ENCODE measurements at places on chromosomes 3 and 15.

DNA sequence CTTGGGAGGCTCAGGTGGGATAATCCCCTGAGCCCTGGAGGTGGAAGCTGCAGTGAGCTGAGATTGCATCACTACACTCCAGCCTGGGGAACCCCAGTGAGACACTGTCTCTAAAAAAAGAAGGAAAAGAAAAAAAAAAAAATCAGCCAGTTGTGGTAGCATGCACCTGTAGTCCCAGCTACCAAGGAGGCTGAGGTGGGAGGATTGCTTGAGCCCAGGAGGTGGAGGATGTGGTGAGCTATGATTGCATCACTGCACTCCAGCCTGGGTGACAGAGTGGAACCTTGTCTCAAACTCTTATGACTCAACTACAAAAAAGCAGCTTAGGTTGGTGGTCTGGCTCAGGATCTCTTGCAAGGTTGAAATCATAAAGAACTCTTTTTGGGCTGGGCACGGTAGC lies 19.3 kb upstream of the GPX1 start:
- no peak for DNase-seq

- DNase-seq, result peak; percentile 38
Measured at GRCh38 chr3:190514413-190515153, 698 bp downstream of the IL1RAP start.

DNA sequence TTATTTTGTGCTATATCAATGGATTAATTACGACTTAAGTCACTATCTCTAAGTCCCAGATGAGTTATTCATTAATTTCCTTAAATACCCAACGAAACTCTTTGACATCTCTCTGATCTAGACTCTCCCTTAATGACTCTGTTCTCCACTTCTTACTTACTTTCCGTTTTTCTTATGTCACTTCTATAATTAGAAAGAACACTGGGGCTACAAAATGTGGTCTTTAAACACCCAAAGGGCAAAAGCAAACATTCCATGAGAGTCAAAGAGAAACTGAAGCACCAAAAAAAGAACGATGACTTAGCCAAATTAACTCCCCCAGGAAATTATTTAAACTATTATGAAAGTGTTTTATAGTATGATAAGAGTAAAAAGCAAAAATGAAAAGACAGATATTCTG lies 166.4 kb upstream of the UBE2E2 start:
- no peak for DNase-seq

DNA sequence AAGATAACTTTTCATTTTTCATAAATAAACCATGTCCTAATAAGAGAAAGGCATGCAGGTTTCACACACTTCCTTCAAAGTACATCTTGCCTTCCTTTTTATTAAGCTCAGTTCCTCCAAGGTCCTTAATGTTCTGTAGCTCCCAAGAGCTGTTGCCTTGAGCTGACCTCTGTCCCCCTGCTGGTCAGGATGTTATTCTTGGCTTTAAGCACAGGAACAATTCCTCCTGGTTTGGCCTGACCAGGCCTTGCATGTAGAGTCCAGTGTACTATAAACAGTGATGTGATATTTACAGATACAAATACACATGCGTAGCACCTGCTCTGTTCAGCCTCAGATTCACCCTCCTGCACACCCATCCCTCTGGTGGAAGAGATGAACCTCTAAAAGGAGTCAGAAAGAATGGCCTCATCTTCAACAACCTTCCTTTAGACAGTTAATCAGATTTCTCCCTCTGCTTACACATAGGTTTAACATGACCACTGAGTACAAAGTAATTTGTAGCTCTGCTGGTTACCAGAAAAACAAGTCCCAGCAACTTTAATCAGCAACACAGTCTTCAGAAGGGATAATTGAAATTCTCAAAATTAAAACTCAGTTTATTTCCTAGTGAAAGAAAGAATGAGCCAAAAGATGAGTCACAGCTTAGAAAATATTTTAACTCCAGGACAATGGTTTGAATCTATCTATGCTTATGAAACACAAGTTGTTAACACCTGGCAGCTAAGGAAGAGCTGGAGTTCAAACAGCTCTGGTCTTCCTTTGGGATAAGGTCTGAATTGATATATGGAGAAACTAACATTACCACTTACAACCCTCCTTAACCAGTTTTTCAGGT lies 46.5 kb downstream of the PTPN9 start:
- DNase-seq, result no peak

DNA sequence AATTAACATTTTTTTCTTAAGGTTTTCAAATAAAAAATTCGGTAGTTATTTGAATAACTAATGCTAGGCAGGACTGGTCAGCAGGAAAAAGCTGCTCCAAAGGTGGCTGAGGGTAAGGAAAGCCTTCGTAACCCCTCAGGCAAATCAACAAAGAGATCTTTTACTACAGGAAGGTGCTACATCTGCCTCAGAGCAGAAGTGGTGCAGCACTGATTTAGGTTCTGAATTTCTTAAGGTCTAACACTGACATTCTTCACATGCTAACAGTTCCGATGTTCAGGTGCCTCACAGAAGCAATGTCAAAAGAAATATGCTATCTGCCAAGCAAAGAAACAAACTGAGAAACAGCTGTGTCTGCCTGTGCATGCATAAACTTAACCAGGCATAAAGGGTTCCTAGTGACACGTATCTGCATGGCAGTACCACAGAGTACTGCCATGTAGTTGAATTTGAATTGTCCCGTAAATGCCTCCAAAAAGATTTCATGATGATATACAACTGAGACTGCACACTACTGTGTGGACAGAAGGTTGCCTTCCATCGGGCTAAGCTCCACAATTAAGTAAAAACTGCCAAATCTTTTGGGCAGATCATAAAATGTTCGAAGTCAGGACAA lies 275.0 kb upstream of the NSMCE3 start:
- DNase-seq, result no peak

GRCh38 chr3:70748593-70748992 lies 436.2 kb upstream of the MDFIC2 start:
- no peak for DNase-seq

- DNase-seq, result no peak
Measured at GRCh38 chr3:37646865-37647264, 214.8 kb upstream of the CTDSPL start.

DNA sequence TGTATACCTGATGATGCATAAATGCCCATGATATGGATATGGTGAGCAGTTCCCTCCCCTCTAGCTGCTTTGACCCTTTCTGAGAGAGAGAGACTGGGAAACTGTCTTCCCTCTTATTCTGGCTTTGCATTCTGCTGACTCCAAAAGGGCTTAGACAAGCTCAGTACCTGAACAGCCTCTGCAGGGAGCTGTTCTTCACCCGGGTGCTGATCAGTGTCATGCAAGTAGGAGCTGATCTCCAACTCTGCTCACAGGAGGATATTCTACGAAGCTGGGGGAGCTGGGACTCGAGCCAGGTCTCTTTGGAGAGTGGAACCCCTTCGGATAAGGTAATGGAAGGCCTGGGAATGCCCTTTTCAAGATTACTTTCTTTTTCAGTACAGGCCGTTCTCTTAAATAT lies 237.1 kb downstream of the RYR3 start:
- no peak for DNase-seq

GRCh38 chr15:77627067-77627466 lies 5.6 kb downstream of the LINGO1 start:
- no peak for DNase-seq

- DNase-seq, result no peak
Measured at GRCh38 chr3:138184994-138185393, 2.1 kb upstream of the ARMC8 start.

DNA sequence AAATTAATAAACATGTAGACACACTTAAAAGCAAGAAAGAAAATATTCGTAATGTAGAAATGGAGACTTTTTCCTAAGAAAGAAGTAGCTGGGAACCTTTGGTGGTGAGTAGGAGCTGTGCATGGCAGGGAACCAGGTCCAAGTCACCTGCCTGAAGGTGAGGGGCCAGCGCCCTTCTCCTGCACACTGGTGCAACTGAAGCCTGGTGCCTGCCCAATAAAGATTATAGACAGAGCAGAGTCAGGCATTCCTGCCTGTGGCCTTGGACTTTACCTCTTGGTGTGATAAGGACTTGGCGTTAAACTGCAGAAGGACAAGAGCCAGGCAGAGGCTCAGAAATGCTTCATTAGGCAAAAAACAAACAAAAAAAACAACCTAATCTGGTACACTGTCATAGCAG lies 14.2 kb downstream of the CFAP91 start:
- DNase-seq, result no peak

GRCh38 chr15:89175617-89176191 lies 45.7 kb downstream of the RLBP1 start:
- DNase-seq, result no peak

- DNase-seq, result no peak
Measured at GRCh38 chr15:64581408-64581761, 121.0 kb downstream of the ZNF609 start.

- DNase-seq, result no peak
Measured at GRCh38 chr3:196063456-196063855, 18.4 kb downstream of the TFRC start.

DNA sequence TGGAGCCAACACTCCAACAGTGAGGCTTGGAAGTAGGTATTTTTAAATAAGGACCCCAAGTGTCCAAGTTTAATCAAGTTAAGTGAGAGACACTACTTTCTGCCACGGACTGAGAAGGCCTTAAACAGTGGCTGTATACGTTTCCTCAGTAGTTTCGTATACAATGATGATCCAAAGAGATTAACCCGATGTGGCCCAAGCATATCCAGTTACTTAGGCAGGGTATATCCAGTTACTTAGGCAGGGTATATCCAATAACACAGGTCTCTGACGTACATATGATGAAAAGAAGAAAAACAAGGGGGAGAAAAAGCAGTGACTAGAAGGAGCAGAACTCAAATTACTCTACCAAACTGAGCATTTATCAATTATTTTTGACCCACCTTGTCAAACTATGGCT lies 591.4 kb downstream of the FOXP1 start:
- DNase-seq, result no peak

DNA sequence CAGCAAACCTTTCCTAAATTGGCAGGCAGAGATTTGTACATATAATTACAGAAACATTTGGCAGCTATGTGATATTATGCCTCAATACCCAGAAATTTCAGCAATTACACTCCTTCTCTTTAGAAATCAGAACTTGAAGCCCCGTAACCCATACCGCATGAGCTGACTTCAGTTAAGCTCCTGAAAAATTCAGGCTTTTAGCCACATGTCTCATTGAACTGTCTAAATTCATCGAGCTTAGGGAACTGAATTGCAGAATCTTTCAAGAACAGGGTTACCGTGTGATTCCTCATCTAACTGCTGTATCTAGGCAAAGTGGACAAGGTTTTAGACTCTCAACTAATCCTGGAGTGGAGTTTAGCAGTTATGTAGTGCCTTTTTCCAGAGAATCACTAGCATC lies 333.0 kb downstream of the EPHA3 start:
- DNase-seq, result no peak

GRCh38 chr3:55474213-55474632 lies 12.9 kb downstream of the WNT5A start:
- DNase-seq, result no peak

GRCh38 chr3:197541756-197542539 lies 13.8 kb downstream of the BDH1 start:
- no peak for DNase-seq

DNA sequence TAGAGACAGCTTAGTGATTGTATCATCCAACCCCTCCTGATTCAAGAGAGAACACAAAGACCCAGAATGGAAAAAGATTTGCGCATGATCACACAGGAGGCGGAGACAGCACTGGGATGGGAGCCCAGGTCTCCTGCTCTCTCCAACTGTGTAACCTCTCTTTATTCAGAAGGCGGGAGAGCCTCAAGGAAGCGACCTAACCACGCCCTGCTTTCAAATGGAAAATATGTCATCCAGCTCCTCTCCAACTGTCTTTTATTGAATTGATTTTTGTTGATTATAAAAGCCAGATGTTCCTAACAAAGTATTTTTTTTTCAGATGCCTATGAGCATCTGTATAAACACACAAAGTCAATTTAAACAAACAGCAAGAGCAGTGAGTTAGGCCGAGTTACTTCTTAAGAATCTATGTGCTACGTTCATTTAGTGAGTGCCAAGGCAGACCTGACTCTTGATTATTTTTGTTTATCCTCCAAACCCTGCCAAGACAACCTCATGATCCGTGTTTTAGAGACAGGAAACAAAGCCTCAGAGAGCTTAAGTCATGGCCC lies 74.5 kb downstream of the BFSP2 start:
- no peak for DNase-seq

DNA sequence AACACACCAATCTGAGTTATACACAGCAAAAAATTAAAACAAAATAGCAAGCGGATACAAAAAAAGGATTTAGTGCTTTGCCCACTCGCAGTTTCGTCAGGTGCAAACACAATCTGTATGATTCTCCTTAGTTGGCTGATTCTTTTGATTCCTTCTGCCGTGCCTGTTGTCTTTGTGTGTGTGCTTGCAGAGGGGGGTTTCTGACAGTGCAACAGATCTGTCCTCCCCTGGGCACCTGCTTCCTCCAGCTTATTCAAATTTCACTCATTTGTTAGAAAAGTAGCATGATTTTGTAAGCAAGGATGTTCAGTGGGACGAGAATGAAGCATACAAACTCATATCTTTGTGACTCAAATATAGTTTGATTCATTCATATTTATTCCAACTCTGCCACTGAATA lies 74.0 kb upstream of the NEO1 start:
- DNase-seq, result no peak

- no peak for DNase-seq
Measured at GRCh38 chr3:126125341-126125740, 41.4 kb upstream of the SLC41A3 start.

GRCh38 chr15:94582368-94582767 lies 351.0 kb downstream of the MCTP2 start:
- no peak for DNase-seq

DNA sequence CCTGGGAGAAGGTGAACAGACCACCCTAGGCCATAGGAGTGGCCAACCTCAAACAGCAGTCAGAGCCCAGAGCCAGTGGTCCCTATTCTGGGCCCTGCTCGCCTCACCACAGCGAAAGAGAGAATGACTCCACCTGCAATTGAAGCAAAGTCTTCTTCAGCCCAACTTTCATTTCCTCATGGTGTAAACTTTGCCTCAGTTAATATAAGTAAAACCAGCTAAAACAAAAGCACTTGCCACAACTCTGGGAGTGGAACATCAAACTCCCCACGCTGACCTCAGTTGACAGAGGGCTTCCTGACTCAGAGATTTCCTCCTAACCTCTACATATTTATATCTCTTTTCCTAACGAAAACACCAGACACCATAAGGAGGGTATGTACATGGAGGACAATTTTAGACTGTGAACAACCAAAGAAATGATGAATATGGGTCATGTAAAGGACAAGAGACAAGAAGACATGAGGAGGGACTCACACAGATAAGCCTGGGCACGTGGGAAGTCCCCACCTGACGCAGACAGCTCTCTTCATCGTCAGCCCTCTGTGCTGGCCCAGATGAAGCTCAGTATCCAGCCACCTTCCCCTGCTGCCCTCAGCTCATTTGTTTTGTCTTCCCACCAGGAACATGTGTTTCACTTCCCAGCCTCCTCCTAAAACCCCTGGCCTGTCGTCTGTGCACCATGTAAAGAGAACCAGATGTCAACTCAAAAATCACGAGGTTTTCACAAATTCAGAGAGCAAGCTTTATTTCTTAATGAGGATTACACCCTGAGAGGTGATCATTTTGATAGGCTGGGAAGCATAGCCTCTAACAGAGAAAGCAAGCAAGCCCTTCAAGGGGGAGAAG lies 140.9 kb downstream of the KCNMB2 start:
- DNase-seq, result no peak

- no peak for DNase-seq
Measured at GRCh38 chr3:122091602-122092295, 36.6 kb downstream of the CD86 start.

Data from amygdala (tissue), 56 donors.